ENCODE measurements at places on chromosomes 16 and 17.

DNA sequence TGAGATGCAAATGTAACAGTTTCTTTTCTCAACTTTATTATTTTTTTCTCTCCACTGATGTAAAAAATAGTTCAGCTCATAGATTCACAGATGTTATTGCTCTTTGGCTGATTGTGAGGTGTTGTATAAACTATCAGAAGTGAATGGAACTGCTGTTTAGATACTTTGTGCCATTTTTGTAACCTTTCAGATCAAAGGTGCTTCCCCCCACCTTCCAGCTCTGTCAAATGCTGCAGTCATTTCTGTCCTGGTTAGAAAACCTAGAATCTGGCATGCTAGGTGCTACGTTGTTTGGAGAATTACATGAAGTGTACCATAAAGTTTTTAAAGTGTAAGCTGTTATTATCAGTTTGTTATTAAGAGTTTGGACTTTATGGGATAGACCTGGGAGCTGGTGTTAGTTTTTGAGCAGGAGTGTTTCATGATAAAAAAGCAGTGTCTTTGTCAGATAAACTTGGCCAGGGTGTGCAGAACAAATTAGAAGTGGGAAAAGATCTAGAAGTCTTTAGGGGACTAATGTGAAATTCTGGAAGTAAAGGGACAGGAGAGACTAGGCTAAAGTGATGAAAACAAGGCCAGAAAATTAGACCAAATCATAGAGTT lies 1.8 kb upstream of the WIPI1 start:
- no peak for DNase-seq
- no peaks in the 10 kb centered on the region for H3K36me3 ChIP-seq
- H3K27ac ChIP-seq, result peak overlapping the region; percentile 98
- H3K4me1 ChIP-seq, result peaks cover 49% of the 10 kb centered on the region
- H3K4me3 ChIP-seq, result peak overlapping the region; percentile 63

- peaks cover 63% of the 10 kb centered on the region for H3K27me3 ChIP-seq
- no peaks in the 10 kb centered on the region for H3K4me1 ChIP-seq
- H3K4me3 ChIP-seq, result no peak overlapping the region
- H3K27ac ChIP-seq, result no peak overlapping the region
Measured at GRCh38 chr16:86590501-86591144, 12.3 kb downstream of the FOXL1 start.

DNA sequence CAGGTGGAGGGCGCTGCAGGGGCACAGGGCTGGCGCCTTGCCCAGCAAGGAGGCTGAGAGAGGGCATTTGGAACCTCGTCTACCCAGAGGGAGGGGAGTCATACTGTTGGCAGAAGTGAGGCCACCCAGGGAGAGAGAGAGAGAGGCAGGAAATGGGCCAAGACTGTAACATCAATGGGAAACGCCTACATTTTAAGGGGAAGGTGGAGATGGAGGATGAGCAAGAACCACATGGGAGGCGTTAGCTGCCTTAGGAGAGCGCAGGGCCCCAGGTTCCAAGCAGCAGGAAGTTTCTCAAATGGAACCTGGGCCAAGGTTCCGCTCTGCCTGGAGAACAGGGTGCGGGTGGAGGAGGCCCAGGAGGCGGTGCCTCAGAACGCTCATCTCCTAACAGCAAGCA lies 2.7 kb upstream of the WFDC1 start:
- no peak for DNase-seq
- H3K36me3 ChIP-seq, result no peaks in the 10 kb centered on the region
- no peaks in the 10 kb centered on the region for H3K4me1 ChIP-seq
- H3K27ac ChIP-seq, result no peak overlapping the region

GRCh38 chr16:14284930-14285512 lies 213.9 kb downstream of the MRTFB start:
- peak; percentile 83 for DNase-seq
- peak overlapping the region; percentile 92 for H3K27ac ChIP-seq
- no peaks in the 10 kb centered on the region for H3K27me3 ChIP-seq
- H3K36me3 ChIP-seq, result no peaks in the 10 kb centered on the region

GRCh38 chr16:1091992-1092552 lies 4.0 kb downstream of the C1QTNF8 start:
- H3K27me3 ChIP-seq, result peaks cover 6% of the 10 kb centered on the region
- no peak overlapping the region for H3K4me3 ChIP-seq
- H3K4me1 ChIP-seq, result peaks cover 5% of the 10 kb centered on the region
- no peak for DNase-seq
- H3K27ac ChIP-seq, result no peak overlapping the region

GRCh38 chr16:79360267-79360666 lies 240.3 kb downstream of the MAF start:
- no peak overlapping the region for H3K4me3 ChIP-seq
- H3K36me3 ChIP-seq, result no peaks in the 10 kb centered on the region

Data from psoas muscle (tissue), 8 donors.